ENCODE measurements at places on chromosomes 6 and 20. TPM values are rescaled to one million over a fixed set of nuclear protein-coding genes. Genes with fewer than 3 reads are reported as not detected.

GRCh38 chr20:35586751-35587425, 28.7 kb upstream of the SPAG4 start:
- H3K4me3 ChIP-seq, result no peak overlapping the region
- no peak overlapping the region for H3K27ac ChIP-seq
- no peaks in the 10 kb centered on the region for H3K27me3 ChIP-seq

CYP39A1 gene
- total RNA-seq, result 11.6 TPM

- no peaks in the 10 kb centered on the region for H3K36me3 ChIP-seq
- H3K27ac ChIP-seq, result no peak overlapping the region
Measured at GRCh38 chr6:167666571-167667203, 160.0 kb upstream of the AFDN start.

DNA sequence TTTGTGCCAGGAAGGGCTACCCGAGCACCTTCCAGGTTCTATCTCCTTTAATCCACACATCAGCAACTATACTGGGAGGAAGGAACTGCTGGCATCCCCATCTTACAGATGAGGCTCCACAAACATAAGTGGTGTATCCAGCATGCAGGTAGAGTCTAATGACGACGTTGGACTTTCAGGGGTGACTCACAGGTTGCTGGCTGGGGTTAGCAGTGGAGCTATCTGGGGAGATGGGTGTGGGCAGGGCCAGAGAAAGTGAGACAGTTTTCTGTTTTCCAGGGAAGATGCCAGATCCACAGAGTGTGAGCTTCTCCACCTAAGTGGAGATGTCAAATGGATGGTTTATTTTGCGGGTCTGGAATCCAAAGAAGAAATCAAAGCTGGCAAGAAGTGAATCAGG, 31.8 kb downstream of the CDH22 start:
- H3K27ac ChIP-seq, result no peak overlapping the region
- peaks cover 88% of the 10 kb centered on the region for H3K27me3 ChIP-seq
- no peak for DNase-seq
- no peak overlapping the region for H3K4me3 ChIP-seq
- H3K36me3 ChIP-seq, result no peaks in the 10 kb centered on the region

PI16 gene
- total RNA-seq, result 10.4 TPM

GRCh38 chr6:19968201-19968600, 131.0 kb downstream of the ID4 start:
- H3K27ac ChIP-seq, result no peak overlapping the region
- H3K4me3 ChIP-seq, result no peak overlapping the region
- no peaks in the 10 kb centered on the region for H3K4me1 ChIP-seq
- no peak for DNase-seq
- H3K36me3 ChIP-seq, result no peaks in the 10 kb centered on the region

KCNK5 gene
- total RNA-seq, result 6.7 TPM

FHL5 gene
- not detected for total RNA-seq

GRCh38 chr20:50536333-50536732, 26.1 kb downstream of the PTPN1 start:
- H3K4me1 ChIP-seq, result peaks cover 90% of the 10 kb centered on the region
- no peak overlapping the region for H3K27ac ChIP-seq
- H3K36me3 ChIP-seq, result no peaks in the 10 kb centered on the region

HLA-DRA gene
- total RNA-seq, result 42.0 TPM

DNA sequence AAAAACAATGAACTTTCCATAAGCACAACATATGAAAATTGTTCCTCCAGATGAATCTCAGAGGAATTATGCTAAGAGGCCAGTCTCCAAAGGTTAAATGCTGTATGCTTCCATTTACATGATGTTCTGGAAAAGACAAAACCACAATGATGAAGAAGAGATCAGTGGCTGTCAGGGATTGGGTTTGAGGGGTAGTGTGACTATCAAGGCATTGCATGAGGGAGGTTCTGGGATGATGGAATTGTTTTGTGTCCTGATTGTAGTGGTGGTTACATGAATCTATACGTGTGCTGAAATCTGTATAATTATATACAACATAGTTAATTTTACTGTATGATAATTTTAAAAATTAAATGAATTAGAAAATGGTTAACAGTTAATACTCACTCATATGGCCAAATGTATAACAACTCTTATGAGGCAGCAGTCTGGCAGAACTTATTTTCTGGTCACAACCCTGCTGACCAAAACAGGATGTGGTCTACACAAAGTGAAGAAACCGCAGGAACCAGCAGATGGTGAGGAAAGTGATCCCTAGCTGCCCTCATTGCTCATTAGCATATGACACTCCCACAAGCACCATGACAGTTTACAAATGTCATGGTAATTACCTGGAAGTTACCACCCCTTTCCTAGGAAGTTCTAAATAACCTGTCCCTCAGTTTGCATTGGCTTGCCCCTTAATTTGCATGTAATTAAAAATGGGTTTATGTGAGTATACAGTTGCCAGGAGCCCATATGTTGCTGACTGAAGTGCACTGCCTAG, 31.9 kb downstream of the NSFL1C start:
- H3K27ac ChIP-seq, result no peak overlapping the region
- no peaks in the 10 kb centered on the region for H3K4me1 ChIP-seq
- H3K27me3 ChIP-seq, result no peaks in the 10 kb centered on the region
